Dorsolateral prefrontal cortex (tissue), 122 donors: ENCODE measurements at places on chromosomes 6 and 20. TPM values are rescaled to one million over a fixed set of nuclear protein-coding genes. Genes with fewer than 3 reads are reported as not detected.

GRCh38 chr20:43243672-43244269 is 54.1 kb upstream of the PTPRT start:
- DNase-seq: peak; percentile 58

DNA sequence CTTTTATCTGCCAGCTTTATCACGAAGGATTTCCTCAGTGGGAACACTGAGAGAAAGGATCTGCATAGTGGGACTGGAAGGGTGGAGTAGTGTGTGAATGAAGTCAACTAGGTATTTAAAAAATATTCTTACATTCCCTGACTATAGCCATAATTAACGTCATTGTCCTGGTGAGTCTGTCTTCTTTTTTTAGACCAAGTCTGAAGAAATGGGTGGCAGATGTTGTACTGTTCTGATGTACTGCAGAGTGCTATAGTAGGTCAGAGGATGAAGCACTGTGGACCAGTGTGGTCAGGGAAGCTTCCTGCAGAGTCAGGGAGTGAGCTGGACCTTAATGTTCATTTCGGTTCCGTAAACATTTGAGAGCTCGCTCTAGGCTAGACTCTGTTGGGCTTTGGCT is 11.9 kb downstream of the TULP4 start:
- DNase-seq: no peak

- DNase-seq: no peak
Observed at GRCh38 chr6:1890071-1890470, 280.4 kb downstream of the FOXC1 start.

DNA sequence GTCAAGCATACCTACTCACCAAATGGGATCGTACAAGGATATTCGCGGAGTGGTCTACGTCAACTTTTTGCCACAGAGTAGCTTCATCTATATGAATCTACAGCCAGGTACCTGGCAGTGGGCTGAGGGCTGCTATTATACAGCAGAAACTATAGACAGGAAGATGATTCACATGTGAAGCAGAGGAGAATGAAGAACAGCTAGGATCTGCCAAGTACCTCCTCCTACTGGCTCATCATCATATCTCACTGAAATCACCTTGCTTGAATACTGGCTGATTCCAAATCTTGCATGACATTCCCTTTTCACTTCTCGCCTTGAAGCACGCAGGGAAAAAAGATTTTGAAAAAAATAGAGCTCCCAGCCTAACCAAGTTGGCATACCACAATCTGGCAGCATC is 488.7 kb upstream of the NRSN1 start:
- DNase-seq: no peak

Gene MRAP2
- 21.8 TPM for total RNA-seq

Gene SMOC2
- 3.7 TPM for total RNA-seq
